ENCODE measurements at places on chromosomes 4 and X.
A peak's percentile ranks its signal among the peaks of the same experiment; 100 is the strongest.

DNA sequence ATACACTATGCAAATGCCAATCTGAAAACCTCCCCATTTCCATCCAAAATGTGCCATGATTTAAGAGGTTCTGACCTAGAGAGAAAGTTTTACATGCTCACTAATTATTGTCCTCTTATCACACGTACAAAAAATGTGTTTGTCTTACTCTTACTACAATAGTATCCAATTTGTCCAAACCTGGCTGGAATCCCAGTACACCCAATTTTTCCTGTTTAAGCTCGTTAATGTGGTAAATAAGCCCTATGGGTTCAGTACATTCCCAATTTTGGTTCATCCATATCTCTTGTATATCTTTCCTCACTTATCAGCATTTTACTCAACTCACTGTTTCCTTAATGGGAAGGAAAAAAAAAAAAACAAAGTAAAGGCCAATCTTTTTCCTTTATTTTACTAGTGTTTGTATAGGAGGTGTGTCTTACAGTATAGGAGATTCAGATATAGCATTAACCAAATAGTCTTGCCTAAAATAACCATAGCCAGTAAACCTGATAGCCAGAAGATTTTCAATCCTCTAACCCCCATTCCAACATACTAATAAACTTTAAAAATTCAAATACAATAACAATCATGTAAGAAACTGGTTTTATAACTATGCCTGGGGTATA, 109.8 kb downstream of the PARM1 start:
- DNase-seq = no peak

GRCh38 chr4:82362565-82362964, 11.2 kb downstream of the HNRNPD start:
- no peak for DNase-seq

DNA sequence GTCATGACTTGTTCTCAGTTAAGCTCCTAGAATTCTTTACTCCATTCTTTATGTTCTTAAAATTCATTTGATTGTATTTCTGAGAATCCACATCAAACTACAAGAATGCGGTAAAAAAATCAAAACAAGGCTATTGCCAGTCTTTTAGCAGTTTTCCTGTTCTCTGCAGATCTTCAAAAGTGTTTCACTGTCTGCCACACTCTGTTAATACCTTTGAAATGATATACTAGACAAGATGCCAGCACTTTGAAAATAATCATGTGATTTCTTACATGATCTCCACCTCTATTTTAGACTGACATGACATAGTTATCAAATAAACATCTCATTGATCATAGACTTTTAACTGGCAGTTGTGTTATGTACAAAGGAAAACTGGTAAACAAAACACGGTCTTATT, 30.1 kb upstream of the GPRIN3 start:
- DNase-seq = no peak

- no peak for DNase-seq
These were observed 482.4 kb downstream of the C4orf33 start for GRCh38 chr4:129578336-129578735.

DNA sequence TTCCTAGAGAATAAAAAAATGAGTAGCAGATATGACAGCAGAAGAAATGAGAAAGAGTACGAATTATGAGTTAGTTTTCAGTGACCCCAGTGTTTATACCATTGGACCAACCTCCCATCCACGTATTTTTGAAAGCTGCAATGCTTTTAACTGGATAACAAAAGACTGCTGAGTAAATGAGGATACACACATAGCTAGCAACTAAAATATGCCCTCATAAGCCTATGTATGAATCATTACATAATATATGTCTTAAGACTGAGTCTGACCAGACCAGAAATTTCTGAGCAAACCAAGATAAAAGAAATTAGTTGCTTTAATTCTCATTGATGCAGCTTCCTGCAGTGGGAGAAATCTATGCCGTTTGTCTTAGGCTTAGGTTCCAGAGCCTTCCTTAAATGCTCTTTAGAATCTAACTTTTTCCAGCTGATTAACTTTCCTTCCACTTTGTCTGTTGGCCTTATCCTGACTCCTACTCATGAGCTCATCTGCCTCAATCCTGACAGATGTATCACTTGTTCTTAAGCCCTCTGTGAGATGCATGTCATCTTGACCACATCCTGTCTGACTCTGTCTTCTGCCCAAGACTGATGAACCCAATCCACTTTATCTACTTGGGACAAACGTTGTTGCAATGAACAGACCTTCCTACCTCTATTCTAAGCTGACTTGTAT, 301.4 kb upstream of the AADAT start:
- peak; percentile 59 for DNase-seq

DNA sequence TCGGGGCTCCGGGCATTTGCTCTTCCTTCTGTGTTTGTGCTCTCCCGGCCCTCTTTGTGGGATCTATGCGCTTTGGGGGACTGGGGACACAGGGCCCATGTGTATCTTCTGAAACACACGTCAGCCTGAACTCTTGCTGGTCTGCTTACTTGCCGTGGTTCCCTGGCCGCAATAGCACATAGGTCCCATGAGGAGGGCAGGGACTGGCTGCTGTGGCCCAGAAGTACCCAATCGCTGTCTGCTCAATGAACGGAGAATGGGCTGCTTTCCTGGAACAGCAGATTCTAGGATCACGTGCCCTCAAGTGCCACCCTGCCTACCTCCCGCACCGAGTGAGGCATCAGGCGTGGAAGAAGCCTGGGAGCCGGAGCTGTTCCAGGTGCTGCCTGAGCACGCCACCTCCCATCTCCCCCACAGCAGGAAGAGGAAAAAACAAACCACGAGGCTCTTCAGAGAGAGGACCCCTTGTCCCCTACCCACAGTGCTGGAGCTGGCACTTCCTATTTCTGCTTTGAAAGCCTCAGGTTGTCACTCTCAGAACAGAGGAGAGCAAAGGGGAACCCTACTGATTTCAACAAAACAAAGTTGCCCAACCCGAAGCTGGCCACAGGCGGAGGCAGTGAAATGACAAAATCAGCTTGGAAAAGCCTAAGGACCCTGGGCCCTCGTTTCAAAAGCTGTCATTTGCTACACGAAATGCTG, 3.8 kb downstream of the G6PD start:
- DNase-seq = no peak

- no peak for DNase-seq
These were observed 600 bp downstream of the RADX start for GRCh38 chrX:106612393-106612763.

- no peak for DNase-seq
These were observed 386.1 kb upstream of the HS3ST1 start for GRCh38 chr4:11814758-11815157.

- no peak for DNase-seq
These were observed 216.6 kb downstream of the DHRSX start for GRCh38 chrX:2284133-2284532.

GRCh38 chrX:13223868-13224567, 95.8 kb downstream of the ATXN3L start:
- DNase-seq = peak; percentile 81

GRCh38 chr4:123215536-123215935, 181.1 kb upstream of the SPRY1 start:
- no peak for DNase-seq

GRCh38 chr4:154988511-154988910, 207.4 kb downstream of the RBM46 start:
- DNase-seq = no peak

- DNase-seq = no peak
These were observed 50.8 kb upstream of the SETD7 start for GRCh38 chr4:139606579-139607501.

GRCh38 chr4:56723201-56723605, 42.1 kb upstream of the HOPX start:
- no peak for DNase-seq

DNA sequence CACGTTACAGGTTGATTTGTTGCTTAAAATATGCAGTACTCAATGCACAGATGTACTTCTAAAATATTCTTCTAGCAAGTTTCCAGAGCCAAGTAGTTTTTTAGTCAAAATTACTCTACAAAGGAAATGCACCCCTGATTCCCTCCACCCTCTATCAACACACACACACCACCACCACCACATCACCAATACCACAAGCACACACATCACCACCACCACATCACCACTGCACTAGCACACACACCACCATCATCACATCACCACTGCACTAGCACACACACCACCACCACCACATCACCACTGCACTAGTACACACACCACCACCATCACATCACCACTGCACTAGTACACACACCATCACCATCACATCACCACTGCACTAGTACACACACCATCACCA, 105.2 kb upstream of the FRG1 start:
- DNase-seq = no peak

All from fibroblast of skin of left quadriceps (primary cell).